Effector memory CD8-positive, alpha-beta T cell (primary cell): ENCODE measurements at places on chromosomes 1 and 21.

DNA sequence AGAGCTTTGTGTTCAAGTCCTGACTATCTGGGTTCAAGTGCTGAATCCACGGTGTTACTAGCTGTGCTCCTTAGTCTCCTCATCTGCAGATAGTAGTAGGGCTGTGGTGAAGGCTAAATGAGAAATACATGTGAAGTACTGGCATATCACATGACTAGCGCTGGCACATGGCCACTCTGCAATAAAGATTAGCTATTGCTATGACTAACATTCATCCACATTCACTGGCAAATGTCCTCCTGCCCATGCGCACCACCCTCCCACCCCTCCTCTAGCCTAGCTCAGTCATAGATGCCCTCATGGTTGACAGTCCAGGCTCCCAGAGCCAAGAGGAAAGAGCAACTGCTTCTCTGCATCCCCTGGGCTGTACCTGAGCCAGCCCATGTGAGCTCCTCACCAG lies 8.5 kb upstream of the COL8A2 start:
- DNase-seq, result no peak

DNA sequence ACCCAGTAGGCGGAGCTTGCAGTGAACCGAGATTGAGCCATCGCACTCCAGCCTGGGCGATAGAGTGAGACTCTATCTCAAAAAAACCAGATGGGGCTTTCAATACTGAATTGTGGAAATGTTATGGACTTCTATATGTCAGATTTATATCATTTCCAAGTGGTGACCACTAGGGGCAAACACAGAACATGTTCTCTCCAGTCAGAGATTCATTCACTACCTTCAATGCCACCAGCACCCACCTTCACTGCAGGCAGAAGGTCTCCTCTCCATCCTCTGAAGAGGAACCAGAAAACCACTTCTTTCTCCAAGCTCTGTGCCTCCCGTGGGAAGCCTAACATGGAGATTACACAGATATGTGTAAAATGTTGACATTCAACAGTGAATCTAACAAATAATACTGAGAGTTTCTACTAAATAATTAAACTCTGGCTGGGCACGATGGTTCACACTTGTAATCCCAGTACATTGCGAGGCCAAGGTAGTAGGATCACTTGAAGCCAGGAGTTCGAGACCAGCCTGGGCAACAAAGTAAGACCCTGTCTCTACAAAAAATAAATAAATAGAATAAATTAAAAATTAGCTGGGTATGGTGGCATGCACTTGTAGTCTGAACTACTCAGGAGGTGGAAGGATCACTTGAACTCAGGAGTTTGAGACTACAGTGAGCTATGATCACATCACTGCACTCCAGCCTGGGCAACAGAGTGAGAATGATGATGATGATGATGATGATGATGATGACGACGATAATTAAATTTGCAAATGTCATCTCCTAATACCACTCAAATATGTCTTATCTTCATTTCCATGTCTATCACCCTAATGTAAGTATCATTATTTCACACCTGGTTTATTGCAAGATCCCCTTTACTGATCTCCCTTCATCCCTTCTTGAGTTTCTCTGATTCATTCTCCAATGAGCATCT lies 151.1 kb downstream of the ZNF281 start:
- no peak for DNase-seq

DNA sequence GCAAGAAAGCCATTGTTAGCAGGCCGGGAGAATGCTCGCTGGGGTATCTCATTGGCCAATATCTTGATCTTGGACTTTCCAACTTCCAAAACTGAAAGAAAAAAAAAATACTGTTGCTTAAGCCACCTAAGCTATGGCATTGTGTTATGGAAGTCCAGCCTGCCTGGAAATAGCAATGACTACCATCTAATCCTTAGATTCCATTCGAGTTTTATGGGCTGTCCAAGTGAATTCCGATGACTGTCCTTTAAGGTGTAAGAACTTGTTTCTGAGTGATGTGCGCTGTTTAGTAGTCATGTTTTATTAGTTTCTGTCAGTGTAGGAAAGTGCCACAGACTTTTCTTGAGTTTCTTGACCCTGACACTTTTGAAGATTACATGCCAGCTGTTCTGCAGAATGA lies 762.6 kb downstream of the USP25 start:
- DNase-seq, result no peak

- no peak for DNase-seq
These were observed 14.2 kb upstream of the CYP4B1 start for GRCh38 chr1:46784666-46785065.

- DNase-seq, result no peak
These were observed at the start of gene PLEKHA6 for GRCh38 chr1:204359474-204360255. PLEKHA6 (minus strand) TSS chr1:204359929; CDS start chr1:204273727, 86,202 bp downstream.

DNA sequence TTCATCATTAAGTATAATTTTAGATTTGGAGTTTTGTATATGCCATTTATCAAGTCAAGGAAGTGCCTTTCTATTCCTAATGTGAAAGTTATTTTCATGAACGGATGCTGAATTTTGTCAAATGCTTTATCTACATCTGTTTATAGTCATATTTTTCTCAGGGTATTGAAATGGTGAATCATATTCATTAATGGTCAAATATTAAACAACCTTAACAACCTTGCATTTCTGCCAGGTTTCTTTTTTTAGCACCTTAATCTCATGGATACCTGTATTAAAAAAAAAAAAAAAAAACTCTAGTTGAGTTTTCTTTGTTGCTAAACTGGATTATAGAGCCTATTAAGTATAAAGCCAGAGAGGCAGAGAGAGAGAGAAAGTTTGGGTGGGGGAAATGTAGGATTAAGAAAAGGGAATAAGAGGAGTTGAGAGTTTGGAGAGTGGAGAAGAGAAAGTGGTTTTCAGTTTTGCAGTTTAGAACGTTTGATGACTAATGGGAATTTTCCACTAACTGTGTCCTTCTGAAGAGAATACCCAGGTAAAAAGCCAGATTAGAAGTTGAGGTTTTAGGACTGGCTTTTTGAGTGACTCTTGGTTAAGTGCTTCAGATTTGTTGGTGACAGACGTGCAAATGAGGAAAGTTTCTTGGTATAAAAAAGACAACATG lies 305.0 kb downstream of the HLX start:
- DNase-seq, result no peak

- DNase-seq, result no peak
These were observed 39.8 kb upstream of the NFIA start for GRCh38 chr1:61042466-61043009.

- DNase-seq, result no peak
These were observed 105.9 kb downstream of the BCAR3 start for GRCh38 chr1:93575621-93576284.

- DNase-seq, result no peak
These were observed 613.0 kb downstream of the NPHP4 start for GRCh38 chr1:5379176-5379759.

GRCh38 chr1:209729436-209729835 lies 24.8 kb downstream of the HSD11B1 start:
- DNase-seq, result no peak

DNA sequence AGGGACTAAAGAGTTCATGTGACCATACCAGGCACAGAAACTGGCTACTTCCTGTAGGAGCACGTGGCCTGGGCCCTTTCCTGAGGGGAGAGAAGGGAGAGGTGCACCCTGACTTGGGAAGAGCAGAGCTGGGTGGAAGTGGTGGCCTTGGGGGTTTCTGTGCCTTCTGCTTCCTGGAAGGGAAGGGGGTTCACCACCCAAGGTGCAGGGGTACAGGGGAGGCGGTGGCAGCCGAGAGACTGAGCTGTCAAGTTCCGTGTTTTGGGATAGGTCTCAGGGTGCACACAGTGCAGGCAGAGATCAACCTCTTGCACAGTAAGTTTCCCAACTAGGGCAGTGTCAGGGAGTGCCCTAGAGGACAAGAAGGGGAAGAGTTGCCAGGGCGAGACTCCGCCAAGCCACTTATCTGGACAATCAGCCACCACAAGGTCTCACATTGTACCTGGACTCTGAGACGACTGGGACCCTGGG lies 10.1 kb downstream of the HECTD3 start:
- no peak for DNase-seq

DNA sequence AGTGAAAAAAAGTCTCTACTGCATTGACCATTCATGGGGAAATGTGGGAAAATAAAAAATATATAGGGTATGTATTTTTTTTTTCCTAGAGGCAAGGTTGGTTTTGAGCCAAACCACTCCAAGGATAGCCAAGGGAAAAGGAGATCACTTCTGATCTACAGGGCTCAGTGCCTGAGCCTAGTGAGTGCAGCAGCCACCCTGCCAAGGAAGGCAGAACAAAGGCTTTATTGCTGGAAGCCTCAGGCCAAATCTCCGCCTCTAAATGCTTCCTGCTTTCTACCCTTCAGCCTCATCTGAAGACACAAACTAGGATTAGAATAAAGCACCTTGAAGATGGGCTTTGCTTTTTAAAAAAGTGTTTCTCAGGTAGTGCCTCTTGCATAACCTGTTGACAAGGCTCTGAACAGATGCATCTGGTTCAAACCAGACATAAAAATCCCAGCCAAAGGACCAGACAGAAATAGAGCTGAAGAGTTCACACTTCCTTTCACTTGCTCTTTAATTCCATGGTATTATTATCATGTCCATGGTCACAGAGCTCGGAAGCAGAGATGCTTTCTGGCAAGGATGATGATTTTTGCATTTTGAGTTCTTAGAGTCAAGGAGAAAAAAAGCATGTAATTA lies 10.5 kb downstream of the C1orf115 start:
- DNase-seq, result no peak

DNA sequence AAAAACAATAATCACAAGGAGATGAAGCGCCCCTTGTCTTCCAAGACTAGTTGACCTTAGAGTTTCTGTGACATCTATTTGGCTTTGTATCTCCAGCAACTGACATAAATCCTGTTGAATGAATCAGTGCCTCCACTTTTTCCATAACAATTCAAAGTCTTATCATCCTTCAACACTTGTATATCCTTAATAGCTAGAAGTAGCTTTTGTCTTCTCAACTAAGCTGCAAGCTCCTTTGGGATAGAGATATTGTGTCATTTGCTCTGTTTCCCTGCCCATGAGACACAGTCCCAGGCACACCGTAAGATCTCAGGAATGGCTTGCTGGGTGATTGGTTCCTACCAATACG lies 5.7 kb downstream of the PIGR start:
- no peak for DNase-seq

- no peak for DNase-seq
These were observed 11.2 kb upstream of the FMOD start for GRCh38 chr1:203361945-203362719.

DNA sequence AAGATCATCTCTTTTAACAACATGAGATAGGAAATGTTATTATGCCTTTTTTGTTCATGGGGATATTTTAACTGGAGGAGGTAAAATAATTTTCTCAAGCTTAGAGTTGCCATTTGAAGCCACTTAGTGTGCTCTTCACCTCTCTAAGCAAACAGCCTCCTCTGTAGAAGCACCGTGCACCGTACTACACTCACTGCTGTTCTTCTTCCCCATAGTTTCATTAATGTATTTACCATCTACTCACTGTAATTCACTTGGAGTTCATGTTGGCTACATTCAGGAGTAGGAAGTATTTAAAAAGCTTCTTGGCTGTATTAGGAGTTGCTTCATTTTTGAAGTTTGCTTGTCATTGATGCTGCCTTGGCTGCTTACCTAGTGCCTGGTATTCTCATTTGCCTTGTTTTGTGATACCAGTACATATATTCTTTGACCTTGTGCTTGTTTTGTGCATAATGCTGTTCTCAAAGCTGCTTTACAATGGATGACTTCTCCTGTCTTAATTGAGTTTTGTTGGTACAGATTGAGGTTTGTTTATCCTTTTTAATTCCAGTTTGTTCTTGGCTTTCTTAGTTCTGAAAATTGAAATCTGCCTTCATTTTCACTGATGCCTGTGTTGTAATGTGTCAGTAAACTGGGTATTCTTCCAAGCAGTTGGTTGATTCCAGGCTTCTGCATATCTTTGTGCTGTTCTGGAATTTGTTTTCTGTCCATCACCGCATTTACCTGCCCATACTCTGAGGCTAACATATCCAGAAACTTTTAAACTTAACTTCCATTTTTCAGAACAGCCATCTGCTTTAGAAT lies 240.4 kb downstream of the HMCN1 start:
- no peak for DNase-seq

DNA sequence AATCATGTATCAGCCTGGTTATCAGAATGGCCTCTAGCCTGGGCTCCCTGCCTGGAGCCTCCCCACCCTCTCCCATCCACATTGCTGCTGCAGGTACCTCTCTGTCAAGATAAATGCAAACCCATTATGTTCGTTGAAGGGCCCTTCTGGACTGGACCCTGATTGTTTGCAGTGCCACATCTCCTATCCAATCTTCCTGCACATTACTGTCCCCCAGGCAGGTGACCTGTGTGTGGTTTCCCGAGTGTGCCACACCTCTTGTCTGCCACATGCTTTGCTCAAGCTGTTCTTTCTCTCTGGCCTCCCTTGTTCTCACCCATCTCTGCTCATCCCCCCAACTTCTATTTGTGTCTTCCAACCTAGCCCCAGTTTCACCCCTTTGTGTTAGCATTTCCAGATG lies 32.4 kb downstream of the IER5 start:
- no peak for DNase-seq

DNA sequence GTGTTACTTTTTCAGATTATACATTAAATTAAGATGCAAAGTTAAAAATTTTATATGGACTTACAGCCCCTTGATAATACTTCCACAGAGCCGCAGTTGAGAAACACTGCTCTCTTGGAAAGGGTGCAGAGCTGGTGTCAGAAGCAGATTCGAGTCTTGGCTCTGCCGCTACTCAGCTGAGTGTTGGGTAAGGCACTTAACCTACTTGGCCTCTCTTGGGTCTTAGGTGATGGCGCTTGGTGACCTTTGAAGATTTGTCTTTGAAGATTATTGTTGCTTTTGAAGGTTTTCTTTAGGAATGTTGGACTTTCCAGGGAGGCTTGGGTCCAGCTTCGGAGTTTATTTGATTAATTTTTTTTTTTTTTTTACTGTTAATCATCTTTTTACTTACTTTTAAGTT lies 48.5 kb downstream of the CAMTA1 start:
- DNase-seq, result no peak

DNA sequence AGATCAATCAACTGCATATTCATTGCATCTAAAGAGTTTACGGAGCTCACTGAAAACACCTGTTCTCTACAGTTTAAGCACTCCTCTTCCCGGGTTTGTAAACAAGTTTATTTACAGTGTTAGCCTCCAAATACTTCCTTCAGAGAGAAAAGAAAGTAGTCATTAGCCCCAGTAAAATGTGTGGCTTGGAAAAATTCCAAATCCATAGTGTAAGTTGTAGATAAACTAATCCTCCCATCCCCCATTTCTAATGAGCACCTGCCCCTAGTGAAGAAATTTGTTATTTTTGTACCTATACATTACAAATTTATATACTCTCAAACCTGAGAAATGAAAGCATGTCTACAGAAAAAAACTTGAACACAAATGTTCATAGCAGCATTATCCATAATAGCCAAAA lies 21.9 kb downstream of the PUM1 start:
- no peak for DNase-seq
